ENCODE measurements at places on chromosomes 1 and 21.

GRCh38 chr1:198660341-198661261, 21.8 kb downstream of the PTPRC start:
- no peak for DNase-seq

- peak; percentile 25 for DNase-seq
Observed at GRCh38 chr1:9657521-9658032, 6.0 kb downstream of the PIK3CD start.

DNA sequence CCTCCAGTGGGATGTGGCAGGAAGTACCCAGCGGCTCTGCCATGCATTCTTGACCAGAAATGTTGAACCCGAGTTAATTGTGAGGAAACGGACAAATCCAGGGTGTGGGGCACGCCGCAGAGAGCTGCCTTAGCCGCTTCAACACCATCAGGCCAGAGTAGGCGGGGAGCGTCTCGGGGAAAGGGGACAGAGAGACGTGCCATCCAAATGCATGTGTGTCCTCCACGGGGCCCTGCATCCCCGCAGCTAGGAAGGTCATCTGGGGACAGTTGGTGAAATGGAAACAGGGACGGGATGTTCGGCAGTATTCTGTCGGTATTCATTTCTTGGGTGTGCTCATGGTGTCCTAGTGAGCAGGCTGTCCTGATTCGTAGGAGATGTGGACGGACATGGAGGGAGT, 59.1 kb upstream of the TRAPPC10 start:
- DNase-seq: no peak

DNA sequence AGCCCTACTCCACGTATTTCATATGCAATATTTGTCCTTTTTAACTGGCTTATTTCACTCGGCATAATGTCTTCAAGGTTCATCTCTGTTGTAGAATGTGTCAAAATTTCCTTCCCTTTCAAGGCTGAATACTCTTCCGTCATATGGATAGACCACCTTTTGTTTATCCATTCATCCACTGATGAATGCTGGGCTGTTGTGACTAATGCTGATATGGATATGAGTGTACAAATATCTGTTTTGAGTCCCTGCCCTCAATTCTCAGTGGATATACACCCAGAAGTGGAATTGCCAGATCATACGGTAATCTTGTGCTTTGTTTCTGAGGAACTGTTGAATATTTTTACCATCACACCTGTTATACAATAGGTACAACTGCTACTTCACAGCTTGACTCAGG, 155.2 kb upstream of the IRF2BP2 start:
- DNase-seq: no peak

GRCh38 chr1:244406337-244406736, 45.4 kb downstream of the ADSS2 start:
- no peak for DNase-seq

DNA sequence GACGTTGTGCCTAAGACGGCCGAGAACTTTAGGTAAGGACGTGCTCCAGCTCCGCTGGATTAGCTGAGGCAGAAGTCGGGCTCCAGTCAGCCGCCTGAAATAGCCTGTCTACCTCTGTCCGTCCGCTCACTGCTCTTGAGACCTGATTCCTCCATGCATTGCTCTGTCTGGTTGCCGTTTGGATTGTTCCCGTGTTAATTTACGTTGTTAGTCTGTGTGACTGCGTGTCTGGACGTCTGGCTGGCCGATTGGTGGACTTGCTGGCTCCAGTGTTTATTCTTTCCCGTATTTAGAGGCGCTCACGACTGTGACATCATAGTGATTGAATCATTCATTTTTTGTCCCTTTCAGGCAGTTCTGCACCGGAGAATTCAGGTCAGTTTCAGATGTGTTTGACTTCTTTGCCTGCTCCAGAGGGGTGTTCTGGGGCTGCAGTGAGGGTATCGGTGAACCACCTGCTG, 684 bp downstream of the PPIH start:
- no peak for DNase-seq

GRCh38 chr1:102790997-102791396, 317.3 kb downstream of the COL11A1 start:
- no peak for DNase-seq

- DNase-seq: no peak
Observed at GRCh38 chr21:28455253-28455600, 537.5 kb downstream of the LTN1 start.

DNA sequence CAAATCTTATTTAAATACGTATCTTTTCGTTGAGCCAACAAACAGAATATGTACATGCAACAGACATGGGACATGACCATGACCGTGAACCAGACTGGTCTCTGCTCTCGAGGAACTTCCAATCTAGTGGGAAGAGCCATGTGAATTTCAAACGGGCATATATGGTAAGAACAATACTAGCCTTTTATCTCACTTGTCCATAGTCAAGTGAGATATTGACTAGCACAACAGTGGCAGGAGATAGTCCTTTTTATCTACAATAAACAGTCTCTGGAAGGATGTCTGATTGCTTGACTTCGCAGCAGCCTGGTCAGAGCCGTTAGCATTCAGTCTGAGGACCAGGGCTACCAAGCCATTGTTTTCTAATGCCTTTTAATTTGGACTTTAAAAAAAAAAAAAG, 12.6 kb upstream of the PLA2G2C start:
- no peak for DNase-seq

- no peak for DNase-seq
Observed at GRCh38 chr1:22825486-22826189, 115.0 kb downstream of the EPHB2 start.

- no peak for DNase-seq
Observed at GRCh38 chr1:116334868-116335635, 38.0 kb upstream of the ATP1A1 start.

- DNase-seq: no peak
Observed at GRCh38 chr21:28751176-28751575, 241.5 kb downstream of the LTN1 start.

DNA sequence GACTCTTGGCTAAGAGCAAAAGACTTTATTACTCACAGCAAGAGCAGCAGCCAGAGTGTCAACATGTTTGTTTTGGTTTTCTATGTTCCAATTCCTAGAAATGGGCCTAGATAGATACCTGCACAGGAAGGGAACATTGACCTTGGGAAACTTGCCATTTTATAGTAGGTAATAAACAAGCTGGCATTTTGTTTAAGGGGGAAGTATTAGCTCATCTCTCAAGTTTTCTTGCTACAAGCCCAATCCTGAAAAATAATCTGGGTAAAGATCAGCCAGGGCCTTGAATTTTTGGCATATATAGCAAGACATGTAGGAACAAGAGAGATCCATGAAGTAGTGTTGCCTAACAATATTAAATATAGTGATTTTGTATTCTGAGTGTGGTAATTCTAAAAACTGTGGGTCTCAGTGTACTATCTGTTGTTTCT, 51.4 kb upstream of the RGL1 start:
- DNase-seq: no peak

DNA sequence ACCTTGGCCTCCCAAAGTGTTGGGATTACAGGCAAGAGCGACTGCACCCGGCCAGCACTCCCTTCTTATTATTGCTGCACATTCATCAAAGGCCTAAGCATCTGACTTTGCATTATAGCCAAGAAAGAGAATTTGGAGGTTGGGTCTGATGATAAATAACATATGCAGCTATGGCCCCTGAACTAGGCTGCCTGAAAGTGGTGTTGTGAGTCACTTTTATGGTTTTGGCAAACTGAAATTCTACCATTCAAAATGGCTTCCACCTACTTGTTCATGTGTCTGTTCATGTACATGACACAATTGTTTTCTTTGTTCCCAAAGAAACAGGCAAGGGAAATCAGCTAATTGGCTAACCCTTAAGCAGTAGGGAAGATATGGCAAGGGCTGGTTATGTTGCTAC, 25.0 kb upstream of the UAP1 start:
- DNase-seq: no peak

DNA sequence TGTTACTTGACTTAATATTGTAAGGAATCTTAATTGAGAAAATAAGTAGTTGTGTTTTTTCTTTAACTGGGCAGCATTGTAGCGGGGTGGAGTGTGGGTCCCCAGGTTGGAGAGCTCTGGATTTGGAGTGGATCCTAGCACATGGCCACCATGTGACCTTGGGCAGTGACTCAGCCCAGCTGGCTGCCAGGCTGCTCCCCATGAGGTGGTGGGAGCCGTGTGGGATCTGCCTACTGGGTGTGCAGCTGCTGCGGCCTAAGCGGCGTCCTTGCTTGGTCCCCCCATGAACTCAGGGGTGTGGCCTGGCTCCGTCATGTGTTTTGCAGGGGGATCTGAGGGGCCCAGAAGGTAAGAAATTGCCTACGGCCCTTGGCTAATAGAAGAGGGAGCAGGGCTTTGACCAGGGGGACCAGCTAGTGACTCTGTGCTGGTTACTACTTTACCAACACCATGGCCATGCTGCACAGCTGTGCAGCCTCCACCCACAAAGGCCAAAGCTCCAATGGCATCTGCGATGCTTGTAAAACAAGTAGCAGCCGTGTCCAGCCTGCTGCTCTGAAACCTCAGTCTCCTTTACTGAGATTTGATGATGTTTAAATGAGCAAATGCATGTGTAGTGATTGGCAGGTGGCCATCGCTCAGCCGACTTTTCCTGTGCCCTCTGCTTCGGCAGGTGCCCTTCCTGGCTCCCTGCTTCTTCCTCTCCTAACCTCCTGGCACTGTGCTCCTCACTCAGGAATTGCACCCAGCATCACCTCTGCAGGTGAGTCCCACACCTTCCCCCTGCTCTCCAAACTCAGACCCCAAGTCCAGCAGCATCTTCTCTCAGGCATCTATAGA, 68.3 kb downstream of the ADARB1 start:
- no peak for DNase-seq

DNA sequence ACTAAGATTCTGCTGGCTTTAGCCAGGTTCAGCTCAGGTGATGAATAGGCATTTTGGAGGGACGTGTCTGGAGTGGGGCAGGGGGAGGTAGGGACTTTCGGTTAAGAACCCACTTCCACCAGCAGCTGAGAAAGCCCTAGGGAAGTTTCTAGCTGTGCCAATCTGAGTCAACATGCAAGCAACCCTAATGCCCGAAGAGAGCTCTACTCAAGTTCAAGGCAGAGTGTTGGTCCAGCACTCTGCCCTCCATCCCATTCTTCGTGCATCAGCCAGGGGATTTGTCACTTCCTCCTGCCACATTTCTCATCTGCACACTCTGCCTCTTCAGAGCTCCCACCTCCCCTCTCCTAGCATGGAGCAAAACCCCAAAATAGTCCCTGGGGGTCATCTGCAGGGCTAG, 208.8 kb downstream of the HIVEP3 start:
- no peak for DNase-seq

- no peak for DNase-seq
Observed at GRCh38 chr1:16094453-16095158, 21.2 kb upstream of the FAM131C start.

DNA sequence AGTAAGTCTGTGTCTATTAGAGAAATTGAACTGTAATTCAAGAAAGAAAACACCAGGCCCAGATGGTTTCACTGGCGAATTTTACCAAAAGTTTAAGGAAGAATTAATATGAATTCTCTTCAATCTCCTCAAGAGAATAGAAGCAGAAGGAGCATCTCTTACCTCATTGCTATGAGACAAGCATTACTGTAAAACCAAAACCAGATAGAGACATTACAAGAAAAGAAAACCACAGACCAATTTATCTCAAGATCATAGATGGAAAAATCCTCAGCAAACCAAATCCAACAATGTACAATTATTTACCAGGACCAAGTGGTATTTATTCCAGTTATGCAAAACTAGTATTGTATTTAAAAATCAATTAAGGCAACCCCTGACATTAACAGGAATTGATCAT, 160.6 kb downstream of the LIPI start:
- no peak for DNase-seq

DNA sequence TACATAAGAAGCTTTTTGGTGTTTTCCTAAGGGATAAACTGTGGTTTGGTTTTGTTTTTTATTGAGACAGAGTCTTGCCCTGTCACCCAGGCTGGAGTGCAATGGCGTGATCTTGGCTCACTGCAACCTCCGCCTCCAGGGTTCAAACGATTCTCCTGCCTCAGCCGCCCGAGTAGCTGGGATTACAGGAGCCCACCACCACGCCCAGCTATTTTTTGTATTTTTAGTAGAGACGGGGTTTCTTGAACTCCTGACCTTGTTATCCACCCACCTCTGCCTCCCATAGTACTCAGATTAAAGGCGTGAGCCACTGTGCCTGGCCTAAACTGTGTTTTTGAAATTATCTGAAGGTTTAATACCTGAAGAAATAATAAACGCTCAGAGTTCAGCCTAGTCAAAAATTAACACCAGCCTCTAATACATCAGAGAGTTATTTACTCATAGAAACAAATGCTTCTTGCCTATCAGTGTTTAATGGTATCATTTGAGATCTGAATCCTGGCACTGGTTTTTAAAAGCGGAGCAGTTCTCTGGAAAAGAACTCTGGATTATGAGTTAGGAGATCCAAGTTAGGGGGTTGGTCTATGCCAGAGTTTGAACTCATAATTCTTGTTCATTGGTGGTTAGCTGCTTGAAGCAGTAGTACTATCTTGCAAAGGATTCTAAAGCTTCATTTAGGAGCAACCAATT, 28.7 kb downstream of the ARID4B start:
- no peak for DNase-seq

GRCh38 chr1:119987686-119988085, 81.8 kb downstream of the NOTCH2 start:
- DNase-seq: no peak

DNA sequence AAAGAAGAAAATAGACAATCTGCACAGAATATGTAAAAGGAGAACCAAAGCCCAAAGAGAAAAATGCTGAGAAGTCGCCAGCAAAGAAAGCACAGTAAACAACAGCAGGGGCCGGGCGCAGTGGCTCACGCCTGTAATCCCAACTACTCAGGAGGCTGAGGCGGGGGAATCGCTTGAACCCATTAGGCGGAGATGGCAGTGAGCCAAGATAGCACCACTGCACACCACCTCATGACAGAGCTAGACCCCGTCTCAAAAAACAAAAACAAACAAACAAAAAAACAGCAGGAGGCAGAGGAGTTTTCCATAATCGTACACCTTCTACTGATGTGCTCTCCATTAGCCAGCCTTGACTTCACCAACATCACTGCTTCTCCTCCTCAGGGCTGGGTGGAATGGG, 153.2 kb downstream of the LYPLAL1 start:
- DNase-seq: no peak

- DNase-seq: no peak
Observed at GRCh38 chr21:45001134-45002095, 61.6 kb downstream of the SLX9 start.

DNA sequence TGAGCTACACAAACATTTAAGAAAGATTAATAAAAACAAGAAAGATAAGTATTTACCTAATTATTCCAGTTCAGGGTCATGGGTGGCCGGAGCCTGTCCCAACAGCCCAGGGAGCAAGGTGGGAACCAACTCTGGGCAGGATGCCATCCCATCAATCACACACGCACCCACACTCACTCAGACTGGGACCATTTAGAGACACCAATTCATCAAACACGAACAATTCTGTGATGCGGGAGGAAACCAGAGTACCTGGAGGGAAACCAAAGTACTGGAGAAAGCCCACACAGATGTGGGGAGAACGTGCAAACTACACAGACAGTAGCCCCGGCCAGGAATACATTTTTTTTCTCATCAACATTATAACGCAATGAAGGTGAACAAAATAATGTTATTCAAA, 16.2 kb downstream of the WASF2 start:
- DNase-seq: no peak

GRCh38 chr21:37873655-37874054, 42.6 kb downstream of the KCNJ6 start:
- DNase-seq: no peak
